ENCODE measurements at places on chromosomes 13 and 19. TPM values are rescaled to one million over a fixed set of nuclear protein-coding genes. Genes with fewer than 3 reads are reported as not detected.
A peak's percentile ranks its signal among the peaks of the same experiment; 100 is the strongest.

DNA sequence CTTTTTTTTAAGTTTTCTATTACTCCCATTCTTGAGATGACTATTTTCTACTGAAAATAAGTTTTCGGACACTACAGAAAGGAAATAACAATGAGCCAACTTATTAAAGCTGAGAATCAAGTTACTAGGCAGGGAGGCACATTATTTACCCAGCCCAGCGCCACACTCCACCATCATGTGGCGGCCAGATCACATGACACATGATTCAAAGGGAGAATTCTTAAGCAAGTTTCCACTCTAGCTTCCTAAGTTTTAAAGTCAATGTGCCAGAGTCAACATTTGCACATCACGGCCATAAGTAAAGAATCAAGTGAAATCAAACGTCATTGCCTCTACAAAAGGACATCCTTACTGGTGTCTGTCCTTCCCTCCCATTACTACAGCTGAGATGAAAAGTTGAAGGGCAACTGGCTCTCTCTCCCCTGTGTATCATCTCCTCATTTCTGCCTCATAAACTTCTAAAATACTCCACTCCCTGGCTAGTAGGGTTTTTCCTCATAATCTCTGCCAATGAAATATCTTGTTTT lies 81.7 kb downstream of the KLF12 start:
- H3K4me3 ChIP-seq = no peak overlapping the region
- no peaks in the 10 kb centered on the region for H3K27me3 ChIP-seq
- H3K27ac ChIP-seq = no peak overlapping the region
- H3K4me1 ChIP-seq = peaks cover 84% of the 10 kb centered on the region
- DNase-seq = peak; percentile 23

DNA sequence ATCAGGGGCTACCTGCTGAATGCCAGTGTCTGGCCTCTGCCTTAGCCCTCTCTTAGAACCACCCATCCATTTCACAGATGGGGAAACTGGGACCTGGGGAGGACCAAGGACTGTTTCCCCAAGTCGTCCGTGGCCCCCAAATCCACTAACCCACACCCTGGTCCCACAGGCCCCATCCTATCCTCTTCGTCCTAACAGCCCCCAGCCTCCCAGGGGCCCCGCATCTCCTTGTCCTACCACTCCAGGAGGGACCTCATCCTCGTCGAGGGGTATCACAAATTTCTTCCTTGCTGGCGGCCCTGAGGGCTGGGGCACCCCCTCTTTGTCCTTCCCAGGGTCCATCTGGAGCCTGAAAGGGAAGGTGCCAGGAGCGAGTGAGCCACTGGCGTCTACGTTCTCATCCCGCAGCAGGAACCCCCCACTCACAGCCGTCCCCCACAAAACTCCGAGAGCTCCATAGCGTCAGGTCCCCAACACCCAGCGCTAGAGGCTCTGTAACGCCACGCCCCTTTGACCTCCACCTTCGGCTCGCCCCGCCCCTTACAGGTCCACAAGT lies 606 bp downstream of the ERCC1 start:
- H3K4me1 ChIP-seq = peaks cover 56% of the 10 kb centered on the region
- peaks cover 16% of the 10 kb centered on the region for H3K36me3 ChIP-seq
- H3K27ac ChIP-seq = peak overlapping the region; percentile 89

DNA sequence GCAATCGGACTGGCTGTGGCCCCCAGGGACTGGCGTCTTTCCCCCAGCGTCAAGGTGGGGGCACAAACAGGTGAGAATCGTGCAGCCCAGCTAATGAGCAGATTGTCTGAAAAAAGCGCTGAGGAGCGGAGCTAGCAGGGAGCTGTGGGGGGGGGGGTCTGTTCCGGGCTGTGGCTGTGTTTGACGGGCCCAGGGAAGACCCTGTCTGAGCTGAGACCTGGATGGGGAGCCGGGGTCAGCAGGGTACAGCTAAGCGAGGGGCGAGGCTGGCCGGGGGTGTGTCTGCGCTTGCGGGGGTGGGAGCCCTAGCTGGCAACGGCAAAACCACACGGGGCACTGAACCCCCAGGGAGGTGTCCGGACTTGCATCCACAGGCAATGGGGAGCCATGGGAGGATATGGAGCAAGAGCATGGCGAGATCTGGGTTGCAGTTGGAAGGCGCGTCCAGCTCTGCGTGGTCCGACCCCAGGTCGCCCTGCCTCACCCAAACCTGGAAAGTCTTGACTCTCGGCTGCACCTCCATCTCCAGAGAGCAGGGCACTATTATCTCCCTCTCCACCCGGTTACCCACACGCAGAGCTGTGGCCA lies 4.6 kb downstream of the LINGO3 start:
- H3K36me3 ChIP-seq = no peaks in the 10 kb centered on the region
- no peak for DNase-seq
- H3K4me1 ChIP-seq = peaks cover 7% of the 10 kb centered on the region
- no peak overlapping the region for H3K4me3 ChIP-seq
- no peak overlapping the region for H3K27ac ChIP-seq
- H3K27me3 ChIP-seq = peaks cover 32% of the 10 kb centered on the region

- H3K27ac ChIP-seq = no peak overlapping the region
- no peaks in the 10 kb centered on the region for H3K27me3 ChIP-seq
- peaks cover 43% of the 10 kb centered on the region for H3K36me3 ChIP-seq
- H3K4me1 ChIP-seq = peaks cover 5% of the 10 kb centered on the region
- no peak for DNase-seq
- H3K4me3 ChIP-seq = no peak overlapping the region
Measured at GRCh38 chr19:11151181-11151580, 4.4 kb downstream of the SPC24 start.

GRCh38 chr13:78323848-78324247 lies 279.5 kb downstream of the POU4F1 start:
- no peaks in the 10 kb centered on the region for H3K36me3 ChIP-seq
- H3K4me3 ChIP-seq = no peak overlapping the region
- H3K4me1 ChIP-seq = no peaks in the 10 kb centered on the region

- H3K4me1 ChIP-seq = peaks cover 15% of the 10 kb centered on the region
- no peaks in the 10 kb centered on the region for H3K36me3 ChIP-seq
- H3K27ac ChIP-seq = peak overlapping the region; percentile 44
- DNase-seq = peak; percentile 10
- peaks cover 2% of the 10 kb centered on the region for H3K27me3 ChIP-seq
- H3K4me3 ChIP-seq = no peak overlapping the region
Measured at GRCh38 chr13:42600943-42601342, 27.0 kb downstream of the TNFSF11 start.

- no peak for DNase-seq
- no peaks in the 10 kb centered on the region for H3K27me3 ChIP-seq
- no peak overlapping the region for H3K4me3 ChIP-seq
- no peak overlapping the region for H3K27ac ChIP-seq
- peaks cover 4% of the 10 kb centered on the region for H3K36me3 ChIP-seq
- peaks cover 3% of the 10 kb centered on the region for H3K4me1 ChIP-seq
Measured at GRCh38 chr19:40314656-40315055, 29.5 kb upstream of the AKT2 start.

GRCh38 chr19:7533281-7533885 lies 2.1 kb upstream of the PNPLA6 start:
- peaks cover 16% of the 10 kb centered on the region for H3K36me3 ChIP-seq
- peak overlapping the region; percentile 95 for H3K4me3 ChIP-seq
- H3K27me3 ChIP-seq = no peaks in the 10 kb centered on the region
- peaks cover 13% of the 10 kb centered on the region for H3K4me1 ChIP-seq
- DNase-seq = no peak

DNA sequence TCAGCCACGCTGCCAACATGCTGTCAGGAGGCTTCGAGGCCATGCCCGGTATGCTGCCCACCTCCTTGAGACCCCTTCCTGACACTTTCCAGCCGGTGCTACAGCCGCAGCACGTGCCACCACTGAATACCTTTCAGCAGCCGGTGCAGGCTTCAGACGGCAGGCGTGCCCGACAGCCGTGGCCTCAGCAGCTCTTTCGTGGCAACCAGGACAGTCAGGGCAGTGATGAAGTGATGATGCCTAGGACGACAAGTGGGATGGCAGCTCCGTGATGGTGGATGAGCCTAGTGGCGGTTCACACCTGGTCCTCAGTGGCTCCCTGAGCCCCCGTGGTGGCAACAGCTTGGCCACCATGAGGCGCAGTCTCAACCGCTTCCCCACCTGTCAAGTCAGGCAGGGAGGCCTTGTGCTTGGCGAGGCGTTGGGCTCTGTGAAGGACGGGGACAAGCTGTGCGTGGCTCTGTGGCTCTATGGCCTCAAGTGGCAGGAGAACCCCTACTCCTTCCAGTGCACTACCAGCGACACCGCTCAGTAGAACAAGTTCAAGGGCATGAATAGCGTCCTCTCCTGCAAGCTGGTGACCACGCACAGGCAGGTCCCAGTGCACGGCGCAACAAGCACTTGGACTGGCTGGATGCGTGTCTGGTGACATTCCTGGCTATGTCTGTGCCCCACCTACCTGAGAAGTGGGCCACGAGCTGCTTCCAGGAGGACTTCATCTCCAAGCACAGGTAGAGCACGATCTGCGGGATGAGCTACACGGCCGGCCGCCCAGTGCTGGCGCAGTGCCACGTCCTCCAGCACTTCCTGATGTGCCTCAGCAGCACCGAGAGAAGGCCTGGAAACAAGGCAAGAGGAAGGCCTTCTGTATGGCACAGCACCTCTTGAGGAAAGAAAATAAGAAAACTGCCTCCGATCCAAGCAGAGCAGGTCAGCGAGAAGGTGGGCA lies 18.2 kb upstream of the ZNF14 start:
- no peaks in the 10 kb centered on the region for H3K4me1 ChIP-seq
- H3K27me3 ChIP-seq = no peaks in the 10 kb centered on the region
- no peak overlapping the region for H3K27ac ChIP-seq
- DNase-seq = no peak
- no peaks in the 10 kb centered on the region for H3K36me3 ChIP-seq

GRCh38 chr19:18651300-18651699 lies 14.5 kb downstream of the KLHL26 start:
- peaks cover 14% of the 10 kb centered on the region for H3K4me1 ChIP-seq
- DNase-seq = no peak
- no peak overlapping the region for H3K27ac ChIP-seq
- H3K4me3 ChIP-seq = no peak overlapping the region
- peaks cover 2% of the 10 kb centered on the region for H3K36me3 ChIP-seq

DNA sequence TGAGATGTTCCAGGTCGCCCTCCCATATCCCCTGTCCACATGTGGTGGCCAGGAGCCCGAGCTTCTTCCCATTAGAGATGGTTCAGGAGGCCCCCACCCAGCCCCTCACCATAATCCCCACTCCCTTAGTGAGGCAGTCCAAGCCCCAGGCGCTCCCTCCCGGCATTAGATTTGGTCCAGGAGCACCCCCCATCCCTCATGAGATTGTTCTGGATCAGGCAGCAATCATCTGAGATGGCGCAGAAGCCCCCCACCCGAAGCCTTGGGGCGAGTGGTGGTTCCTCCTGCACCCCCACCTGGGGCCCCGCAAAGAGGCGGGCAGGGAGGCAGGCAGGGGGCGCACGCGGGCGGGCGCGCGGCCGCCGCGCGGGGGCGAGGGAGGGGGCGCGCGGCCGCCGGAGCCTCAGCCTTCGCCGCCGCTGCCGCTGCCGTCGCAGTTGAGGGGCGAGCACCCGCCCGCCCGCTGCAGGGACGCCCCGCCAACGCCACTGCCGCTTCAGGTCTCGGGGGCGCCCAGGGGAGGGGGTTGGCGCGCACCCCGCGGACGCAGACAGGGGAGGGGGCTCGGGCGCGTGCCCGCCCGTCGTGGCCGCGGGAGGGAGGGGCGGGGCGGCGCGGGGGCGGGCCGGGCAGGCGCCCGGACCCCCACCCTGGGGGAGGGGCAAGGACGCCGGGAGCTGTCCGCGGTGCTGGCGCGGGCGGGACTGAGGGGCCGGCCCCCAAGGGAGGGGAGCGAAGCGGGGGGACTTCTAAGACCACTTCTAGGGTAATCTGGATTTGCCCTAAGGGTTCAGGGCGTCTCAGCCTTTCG lies 46.4 kb upstream of the SHKBP1 start:
- peak; percentile 21 for DNase-seq
- H3K27ac ChIP-seq = no peak overlapping the region
- no peak overlapping the region for H3K4me3 ChIP-seq
- peaks cover 22% of the 10 kb centered on the region for H3K27me3 ChIP-seq
- no peaks in the 10 kb centered on the region for H3K36me3 ChIP-seq
- H3K4me1 ChIP-seq = peaks cover 12% of the 10 kb centered on the region

GRCh38 chr13:28849441-28849840 lies 29.3 kb downstream of the MTUS2 start:
- no peaks in the 10 kb centered on the region for H3K4me1 ChIP-seq
- peaks cover 4% of the 10 kb centered on the region for H3K27me3 ChIP-seq
- DNase-seq = no peak

DNA sequence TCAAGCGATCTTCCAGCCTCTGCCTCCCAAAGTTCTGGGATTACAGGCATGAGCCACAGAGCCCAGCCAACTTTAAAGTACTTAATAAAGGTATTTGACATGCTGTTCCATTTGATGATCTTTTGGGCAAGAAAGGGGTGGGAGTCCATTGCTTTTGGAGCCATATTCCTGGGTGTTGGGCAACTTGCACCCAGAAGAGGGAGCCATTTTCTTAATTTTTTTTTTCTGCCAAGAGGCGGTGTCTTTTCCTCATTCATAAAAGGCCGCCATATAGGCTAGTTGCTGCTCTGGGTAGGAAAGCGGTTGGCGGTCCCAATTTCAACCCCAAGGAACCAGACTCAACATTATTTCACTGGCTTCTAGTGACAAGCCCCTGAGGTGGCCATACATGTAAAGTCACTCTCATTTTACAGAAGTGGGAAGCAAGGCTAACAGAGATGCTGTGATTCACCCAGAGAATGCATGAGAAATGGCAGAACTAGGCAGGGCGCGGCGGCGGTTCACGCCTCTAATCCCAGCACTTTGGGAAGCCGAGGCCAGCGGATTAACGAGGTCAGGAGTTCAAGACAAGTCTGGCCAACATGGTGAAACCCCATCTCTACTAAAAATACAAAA lies 139.6 kb downstream of the CACNA1A start:
- H3K36me3 ChIP-seq = no peaks in the 10 kb centered on the region
- no peak overlapping the region for H3K27ac ChIP-seq
- no peak for DNase-seq

DNA sequence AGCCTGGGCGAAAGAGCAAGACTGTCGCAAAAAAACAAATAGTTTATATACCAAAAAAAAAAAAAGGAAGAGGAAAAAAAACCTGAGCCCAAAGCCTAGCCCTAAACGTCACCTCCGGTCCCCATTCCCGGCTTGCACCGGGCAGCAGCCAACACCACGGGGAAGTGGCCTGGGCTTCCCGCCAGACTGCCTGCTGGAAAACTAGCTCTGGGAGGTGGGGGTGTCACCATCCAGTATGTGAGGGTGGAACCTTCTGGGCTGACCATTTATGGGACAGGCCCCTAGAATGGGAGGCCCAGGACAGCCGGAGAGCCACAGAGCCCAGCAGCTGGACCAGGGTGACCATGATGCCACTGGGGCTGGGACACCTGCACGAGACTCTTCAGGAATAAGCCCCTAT lies 37.3 kb downstream of the IL12RB1 start:
- H3K4me3 ChIP-seq = no peak overlapping the region
- H3K36me3 ChIP-seq = no peaks in the 10 kb centered on the region
- DNase-seq = no peak
- peaks cover 32% of the 10 kb centered on the region for H3K4me1 ChIP-seq
- no peaks in the 10 kb centered on the region for H3K27me3 ChIP-seq

GRCh38 chr13:59261928-59262488 lies 901.7 kb downstream of the DIAPH3 start:
- H3K36me3 ChIP-seq = no peaks in the 10 kb centered on the region
- H3K27ac ChIP-seq = no peak overlapping the region
- no peaks in the 10 kb centered on the region for H3K27me3 ChIP-seq

Gene CYP4F11
- total RNA-seq = not detected

Gene USPL1
- total RNA-seq = 13.0 TPM

Gene ZNF443
- 3.1 TPM for total RNA-seq

Gene ATP8B3
- total RNA-seq = 5.8 TPM

Gene CFAP97D2
- not detected for total RNA-seq

Gene KRTDAP
- total RNA-seq = not detected

Gene CYSLTR2
- total RNA-seq = 1.1 TPM

Gene BEST2
- total RNA-seq = not detected

Gene CEBPA
- total RNA-seq = 0.34 TPM

Gene POLD1
- total RNA-seq = 214 TPM

Gene SIGLEC8
- total RNA-seq = not detected

Gene WDR62
- total RNA-seq = 22.6 TPM

Gene CYP2A7
- not detected for total RNA-seq

Measured in activated CD8-positive, alpha-beta T cell treated with anti-CD3 and anti-CD28 coated beads for 36 hours (primary cell).